ENCODE measurements at places on chromosomes 6 and 20. TPM values are rescaled to one million over a fixed set of nuclear protein-coding genes. Genes with fewer than 3 reads are reported as not detected.

- peaks cover 5% of the 10 kb centered on the region for H3K27me3 ChIP-seq
- no peak overlapping the region for H3K27ac ChIP-seq
- H3K4me3 ChIP-seq: peak overlapping the region; percentile 70
- peak; percentile 65 for DNase-seq
Measured at GRCh38 chr6:78947962-78948361, 80.6 kb downstream of the IRAK1BP1 start.

DNA sequence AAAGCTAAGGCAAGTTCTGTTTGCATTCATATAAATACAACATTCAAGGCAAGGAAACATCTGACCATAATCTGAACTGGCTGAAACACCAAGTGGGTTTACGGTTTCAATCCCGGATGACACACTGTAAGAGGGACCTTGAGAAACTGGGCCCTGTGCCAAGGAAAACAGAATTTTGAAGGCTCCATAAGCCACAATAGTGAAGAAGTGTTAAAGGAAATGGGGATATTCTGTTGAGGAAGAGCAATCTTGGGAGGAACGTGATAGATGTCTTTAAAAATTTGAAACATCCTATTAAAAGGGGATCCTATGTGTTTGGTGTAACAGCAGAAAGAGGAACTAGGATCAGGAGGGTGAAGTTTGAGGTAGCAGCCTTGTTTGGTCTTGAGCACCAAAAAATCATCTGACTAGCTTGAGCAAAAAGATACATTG lies 82.4 kb upstream of the TAB2 start:
- peak; percentile 35 for DNase-seq
- H3K27ac ChIP-seq: no peak overlapping the region
- H3K4me3 ChIP-seq: no peak overlapping the region
- peaks cover 50% of the 10 kb centered on the region for H3K36me3 ChIP-seq

- no peaks in the 10 kb centered on the region for H3K4me1 ChIP-seq
- no peak for DNase-seq
Measured at GRCh38 chr6:15839969-15840541, 177.2 kb upstream of the DTNBP1 start.

- H3K36me3 ChIP-seq: no peaks in the 10 kb centered on the region
- no peak overlapping the region for H3K4me3 ChIP-seq
- H3K27me3 ChIP-seq: peaks cover 2% of the 10 kb centered on the region
- DNase-seq: no peak
- H3K27ac ChIP-seq: no peak overlapping the region
Measured at GRCh38 chr6:89505847-89506246, 72.9 kb downstream of the ANKRD6 start.

- H3K4me1 ChIP-seq: peaks cover 13% of the 10 kb centered on the region
- H3K36me3 ChIP-seq: no peaks in the 10 kb centered on the region
- H3K4me3 ChIP-seq: no peak overlapping the region
- H3K27me3 ChIP-seq: no peaks in the 10 kb centered on the region
- DNase-seq: no peak
- H3K27ac ChIP-seq: no peak overlapping the region
Measured at GRCh38 chr6:116238083-116238482, 15.8 kb downstream of the TSPYL4 start.

- H3K27me3 ChIP-seq: peaks cover 5% of the 10 kb centered on the region
- H3K4me3 ChIP-seq: no peak overlapping the region
- DNase-seq: peak; percentile 70
- H3K36me3 ChIP-seq: peaks cover 19% of the 10 kb centered on the region
Measured at GRCh38 chr6:17156112-17156921, 54.5 kb downstream of the STMND1 start.

DNA sequence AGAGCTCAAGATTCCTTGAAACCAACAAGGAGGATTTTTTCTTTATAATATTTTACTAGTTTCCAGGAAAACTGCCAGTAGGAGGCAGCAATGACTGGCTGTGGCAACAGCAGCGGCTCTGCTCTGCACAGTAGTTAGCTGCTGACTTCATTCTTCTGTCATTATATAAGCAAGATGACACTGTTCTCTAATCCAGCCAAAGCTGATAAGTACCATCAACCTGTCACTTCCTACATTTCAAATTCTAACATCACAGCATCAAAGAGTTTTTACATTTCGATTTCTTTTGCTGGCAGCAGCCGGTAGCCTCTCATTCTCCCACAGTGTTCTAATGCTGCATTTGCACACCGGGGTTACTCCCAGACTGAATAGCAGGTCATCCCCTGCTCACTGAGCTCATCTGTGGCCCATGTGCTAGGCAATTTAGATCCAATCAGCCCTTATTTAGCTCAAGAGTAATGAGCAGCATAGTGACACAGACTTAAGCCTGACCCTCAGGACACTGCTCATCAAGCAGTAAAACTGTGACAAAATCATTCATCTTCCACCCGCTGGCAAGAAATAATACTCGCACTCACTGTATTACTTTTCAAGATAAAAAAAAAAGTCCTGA lies 67.8 kb downstream of the MMS22L start:
- H3K4me1 ChIP-seq: peaks cover 8% of the 10 kb centered on the region
- no peaks in the 10 kb centered on the region for H3K27me3 ChIP-seq
- peak overlapping the region; percentile 6 for H3K27ac ChIP-seq
- peak; percentile 69 for DNase-seq
- no peaks in the 10 kb centered on the region for H3K36me3 ChIP-seq
- H3K4me3 ChIP-seq: no peak overlapping the region

DNA sequence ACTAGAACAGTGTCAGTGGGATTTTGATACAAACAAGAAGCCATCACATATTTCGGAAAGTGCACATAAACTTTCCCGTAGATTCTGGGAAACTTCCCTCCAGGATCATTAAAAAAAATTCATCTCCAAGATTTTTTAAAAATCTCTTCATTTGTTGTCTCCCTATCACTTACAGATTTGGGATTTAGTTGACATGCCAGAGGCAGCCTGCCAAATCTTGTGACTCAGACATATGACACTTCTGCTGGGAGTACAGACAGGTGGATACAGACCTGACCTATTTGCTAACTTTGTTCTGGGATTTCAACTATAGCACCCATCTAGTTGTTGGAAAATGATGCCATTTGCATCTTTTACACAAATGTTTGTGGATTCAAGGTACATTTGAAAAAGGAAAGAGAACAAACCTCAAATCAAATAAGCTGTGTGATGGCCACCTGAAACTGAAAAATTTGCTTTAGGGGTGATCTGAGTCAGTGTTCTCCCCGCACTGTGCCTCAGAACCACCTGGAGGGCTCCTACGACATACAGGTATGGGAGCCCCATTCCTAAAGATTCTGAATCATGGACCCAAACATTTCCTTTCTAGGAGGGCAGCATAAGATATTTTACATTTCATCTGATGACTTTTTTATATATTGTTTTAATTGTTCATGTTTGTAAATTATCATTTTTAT lies 21.9 kb upstream of the CD2AP start:
- peaks cover 2% of the 10 kb centered on the region for H3K27me3 ChIP-seq
- no peaks in the 10 kb centered on the region for H3K4me1 ChIP-seq
- H3K27ac ChIP-seq: no peak overlapping the region
- DNase-seq: no peak
- H3K4me3 ChIP-seq: no peak overlapping the region

- H3K27ac ChIP-seq: peak overlapping the region; percentile 44
- no peak for DNase-seq
- peaks cover 37% of the 10 kb centered on the region for H3K36me3 ChIP-seq
- peaks cover 12% of the 10 kb centered on the region for H3K4me1 ChIP-seq
- H3K4me3 ChIP-seq: no peak overlapping the region
Measured at GRCh38 chr6:33439956-33440648, 14.3 kb upstream of the ZBTB9 start.

DNA sequence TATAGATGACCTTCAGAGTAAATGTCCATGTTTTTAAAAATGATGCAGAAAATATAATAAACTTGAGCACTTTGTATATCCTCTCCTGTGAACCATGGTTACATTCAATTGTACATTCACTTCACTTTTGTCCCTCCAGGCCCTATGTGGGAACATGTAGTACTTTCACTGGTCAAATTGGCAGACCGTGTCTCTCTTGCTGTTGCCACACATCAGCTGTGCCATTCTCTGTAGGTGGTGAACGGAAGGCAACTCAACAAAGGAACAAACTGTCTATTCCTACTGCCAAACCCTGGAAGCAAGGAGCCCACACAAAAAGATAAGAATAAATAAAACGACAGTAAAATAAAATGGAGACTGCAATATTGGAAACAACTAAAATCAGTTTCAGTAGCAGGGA lies 2.0 kb downstream of the ROS1 start:
- H3K27me3 ChIP-seq: peaks cover 15% of the 10 kb centered on the region
- no peak overlapping the region for H3K4me3 ChIP-seq
- no peaks in the 10 kb centered on the region for H3K36me3 ChIP-seq
- DNase-seq: no peak

DNA sequence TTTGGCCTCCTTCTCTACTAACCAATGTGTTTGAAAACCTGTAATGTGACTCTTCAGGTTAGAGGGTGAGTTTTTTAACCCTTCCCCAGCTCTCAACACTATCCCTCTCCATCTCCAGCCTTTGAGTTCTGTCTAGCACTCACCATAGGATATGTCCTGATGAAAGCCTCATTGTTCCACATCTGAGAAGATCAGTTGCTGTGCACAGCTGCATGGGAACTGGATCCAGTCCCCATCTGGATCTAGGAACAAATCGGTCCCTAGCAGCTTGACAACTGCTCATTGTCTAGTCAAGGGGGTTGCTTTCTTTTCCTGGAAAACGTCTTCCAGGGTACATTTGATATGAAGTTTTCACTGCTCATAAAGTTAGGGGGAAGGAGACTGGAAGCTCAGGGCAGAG lies 45.4 kb upstream of the AGPAT4 start:
- no peak overlapping the region for H3K4me3 ChIP-seq
- no peak for DNase-seq
- no peaks in the 10 kb centered on the region for H3K4me1 ChIP-seq
- no peaks in the 10 kb centered on the region for H3K36me3 ChIP-seq

DNA sequence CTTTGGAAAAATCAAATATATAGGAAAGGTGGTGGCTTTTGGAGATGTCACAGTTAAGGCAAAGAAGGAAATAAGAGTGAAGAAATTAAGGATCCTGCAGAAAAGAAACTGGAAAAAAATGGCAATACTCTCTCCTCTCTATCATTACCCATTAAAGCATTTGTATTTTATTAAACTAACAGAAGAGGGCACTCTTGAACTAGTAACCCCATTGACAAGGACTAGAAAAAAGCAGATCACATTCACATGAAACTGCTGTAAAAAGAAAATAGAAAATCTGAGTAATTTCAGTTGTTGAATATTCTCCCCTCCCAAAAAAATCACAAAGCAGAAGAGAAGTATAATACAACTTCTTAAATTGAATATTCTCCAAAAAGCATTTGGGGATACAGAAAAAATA lies 104.1 kb upstream of the SLC35B3 start:
- H3K4me3 ChIP-seq: no peak overlapping the region
- peak; percentile 21 for DNase-seq
- peaks cover 2% of the 10 kb centered on the region for H3K27me3 ChIP-seq
- no peaks in the 10 kb centered on the region for H3K36me3 ChIP-seq

DNA sequence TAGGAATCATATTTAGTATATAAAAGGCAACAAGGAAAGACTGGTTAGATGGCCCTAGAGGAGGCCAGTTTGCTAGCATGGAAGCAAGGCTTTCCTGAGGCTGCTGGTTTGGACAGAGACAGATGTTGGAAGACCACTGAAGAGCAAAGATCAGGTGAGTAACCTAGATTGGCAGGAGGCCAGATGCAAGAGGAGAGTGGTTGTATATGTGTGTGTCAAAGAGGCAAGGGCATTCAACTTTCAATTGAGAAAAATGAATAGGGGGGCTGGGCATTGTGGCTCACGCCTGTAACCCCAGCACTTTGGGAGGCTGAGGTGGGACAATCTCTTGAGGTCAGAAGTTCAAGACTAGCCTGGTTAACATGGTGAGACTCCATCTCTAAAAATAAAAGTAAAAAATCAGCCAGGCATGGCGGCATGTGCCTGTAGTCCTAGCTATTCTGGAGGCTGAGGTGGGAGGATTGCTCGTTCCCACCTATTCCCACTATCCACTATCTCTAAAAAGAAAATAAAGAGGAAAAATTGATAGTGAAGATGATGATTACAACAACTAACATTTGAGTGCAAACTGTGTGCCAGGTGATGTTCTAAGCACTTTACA lies 79.8 kb downstream of the PRDM1 start:
- peaks cover 49% of the 10 kb centered on the region for H3K4me1 ChIP-seq
- H3K36me3 ChIP-seq: peaks cover 7% of the 10 kb centered on the region
- H3K27me3 ChIP-seq: peaks cover 4% of the 10 kb centered on the region
- DNase-seq: no peak

DNA sequence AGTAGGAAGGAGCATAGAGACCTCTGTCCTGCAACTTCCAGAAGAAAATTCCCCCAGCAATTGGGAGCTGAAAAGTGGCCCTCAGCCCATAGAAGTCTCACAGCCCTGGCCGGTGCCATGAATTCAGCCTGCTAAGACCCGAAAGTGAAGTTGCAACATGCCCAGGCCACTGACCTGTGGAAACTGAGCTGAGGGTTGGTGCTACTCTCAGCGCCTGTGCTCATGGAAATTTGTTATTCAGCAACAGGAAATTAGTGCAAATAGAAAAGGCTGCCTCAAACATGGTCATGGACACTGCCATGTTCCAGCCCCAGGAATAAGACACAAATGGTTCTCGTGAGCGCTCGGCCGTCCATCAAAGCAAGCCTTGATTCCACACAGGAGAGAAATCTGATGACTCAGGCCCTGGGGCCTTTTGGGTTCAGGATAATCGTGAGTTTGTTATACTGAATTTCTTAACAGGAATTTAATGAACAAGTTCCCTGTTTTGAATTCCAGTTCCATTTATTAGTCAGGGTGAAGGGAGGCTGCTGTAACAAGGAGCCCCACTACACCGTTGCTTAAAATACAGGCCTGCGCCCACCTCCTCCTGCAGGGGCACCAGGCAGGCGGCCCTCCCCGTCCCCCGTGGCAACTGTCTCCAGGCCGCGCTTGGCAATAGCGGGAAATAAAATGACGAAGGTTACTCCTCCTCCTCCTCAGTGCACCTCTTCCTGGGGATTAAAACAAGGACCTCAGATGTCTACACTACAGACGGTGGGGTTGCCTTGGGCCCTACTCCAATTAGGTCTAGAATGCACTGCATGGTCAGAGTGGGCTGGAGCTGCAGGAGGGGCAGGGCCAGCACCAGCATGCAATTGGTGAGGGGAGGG lies 152.9 kb downstream of the ERMARD start:
- H3K4me1 ChIP-seq: no peaks in the 10 kb centered on the region
- peaks cover 3% of the 10 kb centered on the region for H3K27me3 ChIP-seq
- H3K4me3 ChIP-seq: no peak overlapping the region
- H3K27ac ChIP-seq: no peak overlapping the region
- 0 out of 2 replicates have a peak, but pooled peaks cover 4% of the 10 kb centered on the region for H3K36me3 ChIP-seq

Gene SAPCD1
- total RNA-seq: 2.2 TPM

Gene PHF1
- 52.8 TPM for total RNA-seq

Gene ADGRF5
- total RNA-seq: not detected

Gene CLVS2
- total RNA-seq: not detected

Gene FOXF2
- 13.7 TPM for total RNA-seq

Gene TGM3
- not detected for total RNA-seq

Gene FOXO3
- total RNA-seq: 26.0 TPM

Gene CD24
- not detected for total RNA-seq

Gene CLPSL2
- total RNA-seq: not detected

Gene COMMD7
- total RNA-seq: 47.5 TPM

Gene ERVFRD-1
- total RNA-seq: not detected

Gene RTEL1
- total RNA-seq: 25.1 TPM

Gene CST2
- not detected for total RNA-seq

Measured in HFFc6 (cell line).